Tibial nerve (tissue), 4 donors: ENCODE measurements at places on chromosomes 16 and 17. TPM values are rescaled to one million over a fixed set of nuclear protein-coding genes. Genes with fewer than 3 reads are reported as not detected.
A peak's percentile ranks its signal among the peaks of the same experiment; 100 is the strongest.

The NACA2 gene
- not detected for total RNA-seq

- DNase-seq = no peak
- peak overlapping the region; percentile 87 for H3K27ac ChIP-seq
- peaks cover 10% of the 10 kb centered on the region for H3K4me1 ChIP-seq
- H3K4me3 ChIP-seq = peak overlapping the region; percentile 70
- H3K27me3 ChIP-seq = no peaks in the 10 kb centered on the region
- H3K36me3 ChIP-seq = peaks cover 36% of the 10 kb centered on the region
Observed at GRCh38 chr16:30533748-30534367, 800 bp downstream of the ZNF747 start.

GRCh38 chr17:6147042-6147441 is 76.9 kb downstream of the WSCD1 start:
- no peaks in the 10 kb centered on the region for H3K27me3 ChIP-seq
- H3K36me3 ChIP-seq = no peaks in the 10 kb centered on the region
- no peak overlapping the region for H3K27ac ChIP-seq
- H3K4me3 ChIP-seq = no peak overlapping the region
- H3K4me1 ChIP-seq = no peaks in the 10 kb centered on the region

DNA sequence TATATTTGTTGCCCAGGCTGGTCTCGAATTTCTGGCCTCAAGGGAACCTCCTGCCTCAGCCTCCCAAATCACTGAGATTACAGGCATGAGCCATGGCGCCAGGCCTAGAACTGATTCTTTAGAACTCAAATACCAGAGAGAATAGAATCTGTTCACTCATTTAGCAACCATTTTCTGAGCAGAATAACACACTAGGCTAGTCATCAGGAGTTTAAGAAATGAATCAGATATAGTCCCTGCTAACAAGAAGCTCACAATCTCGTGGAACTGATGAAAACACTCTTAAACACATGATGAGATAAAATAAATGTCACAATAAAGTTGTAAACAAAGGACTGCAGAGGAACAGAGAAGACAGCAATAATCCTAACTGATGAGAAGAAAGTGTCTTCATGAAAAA is 55.8 kb upstream of the ADCY9 start:
- DNase-seq = no peak
- H3K36me3 ChIP-seq = no peaks in the 10 kb centered on the region
- H3K4me1 ChIP-seq = no peaks in the 10 kb centered on the region
- H3K27me3 ChIP-seq = no peaks in the 10 kb centered on the region

DNA sequence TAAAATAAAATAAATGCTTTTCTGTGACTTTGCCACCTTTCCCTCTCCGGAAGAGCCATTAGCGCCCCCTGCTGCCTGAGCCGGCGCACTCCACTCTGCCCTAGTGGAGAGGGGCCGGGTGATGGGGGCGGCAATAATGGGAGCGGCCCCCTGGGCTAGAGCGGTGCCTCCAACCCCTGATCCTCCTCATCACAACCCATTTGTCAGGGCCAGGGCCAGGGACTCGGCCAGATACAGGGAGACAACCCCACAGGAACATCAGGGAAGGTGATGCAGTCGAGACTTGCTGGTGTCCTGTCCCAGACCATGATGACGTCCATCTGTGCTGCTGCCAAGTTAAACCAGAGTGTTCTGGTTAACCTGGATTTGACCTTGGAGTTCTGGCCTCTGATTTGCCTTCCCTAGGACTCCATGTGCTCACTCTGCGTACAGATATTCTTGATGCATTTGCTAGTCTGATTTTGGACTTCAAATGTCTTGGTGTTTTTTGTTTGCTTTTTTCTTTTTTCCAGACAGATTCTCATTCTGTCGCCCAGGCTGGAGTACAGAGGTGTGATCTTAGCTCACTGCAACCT is 46.1 kb upstream of the BPTF start:
- peaks cover 6% of the 10 kb centered on the region for H3K4me1 ChIP-seq
- no peak overlapping the region for H3K27ac ChIP-seq
- no peak overlapping the region for H3K4me3 ChIP-seq
- H3K27me3 ChIP-seq = no peaks in the 10 kb centered on the region
- H3K36me3 ChIP-seq = no peaks in the 10 kb centered on the region

The PCGF2 gene
- 50.0 TPM for total RNA-seq

GRCh38 chr16:74580833-74581232 is 26.1 kb downstream of the GLG1 start:
- no peaks in the 10 kb centered on the region for H3K4me1 ChIP-seq
- H3K4me3 ChIP-seq = no peak overlapping the region
- DNase-seq = no peak
- H3K27ac ChIP-seq = no peak overlapping the region
- H3K36me3 ChIP-seq = no peaks in the 10 kb centered on the region

GRCh38 chr17:75874323-75875181 is 3.8 kb downstream of the TRIM47 start:
- no peaks in the 10 kb centered on the region for H3K27me3 ChIP-seq
- no peak overlapping the region for H3K4me3 ChIP-seq
- peak overlapping the region; percentile 86 for H3K27ac ChIP-seq
- peaks cover 82% of the 10 kb centered on the region for H3K4me1 ChIP-seq

GRCh38 chr16:18796377-18796776 is 5.0 kb downstream of the ARL6IP1 start:
- no peak for DNase-seq
- H3K4me3 ChIP-seq = no peak overlapping the region
- no peaks in the 10 kb centered on the region for H3K27me3 ChIP-seq
- peaks cover 29% of the 10 kb centered on the region for H3K4me1 ChIP-seq
- no peak overlapping the region for H3K27ac ChIP-seq

DNA sequence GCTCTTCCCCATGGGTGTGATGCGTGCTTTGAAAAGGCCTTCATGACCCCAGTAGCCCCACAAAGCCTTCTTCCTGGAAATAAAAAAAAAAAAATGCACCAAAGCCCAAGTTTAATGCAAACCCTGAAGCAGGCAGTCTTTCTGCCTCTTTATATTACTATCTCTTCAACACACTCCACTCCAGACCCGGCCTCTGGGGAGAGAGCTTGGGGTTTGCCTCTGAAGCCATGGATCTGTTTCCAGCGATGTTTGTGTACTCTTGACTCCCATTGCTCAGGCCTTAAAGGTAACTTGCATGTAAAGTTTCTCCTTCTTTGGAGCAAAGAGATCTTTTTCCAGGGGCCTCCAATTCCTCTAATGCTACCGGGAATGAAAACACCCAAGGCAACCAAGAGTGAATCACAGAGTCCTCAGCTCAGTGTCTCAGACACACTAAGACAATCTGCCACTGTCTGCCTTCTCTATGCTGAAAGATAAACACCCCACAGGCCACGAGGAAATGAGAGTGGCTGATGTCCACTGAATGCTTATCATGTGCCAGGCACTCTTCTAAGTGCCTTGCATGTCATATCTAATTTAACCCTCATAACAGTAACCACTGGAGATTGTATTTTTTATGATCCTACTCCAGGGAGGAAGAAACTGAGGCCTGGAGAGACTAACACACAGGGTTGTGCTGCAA is 56.4 kb upstream of the AKTIP start:
- H3K4me3 ChIP-seq = no peak overlapping the region
- no peaks in the 10 kb centered on the region for H3K36me3 ChIP-seq
- DNase-seq = no peak
- no peak overlapping the region for H3K27ac ChIP-seq
- no peaks in the 10 kb centered on the region for H3K27me3 ChIP-seq
- H3K4me1 ChIP-seq = no peaks in the 10 kb centered on the region

The PSME3 gene
- total RNA-seq = 42.2 TPM

The SLC13A2 gene
- total RNA-seq = not detected

GRCh38 chr16:69938981-69939820 is 11.9 kb upstream of the CLEC18A start:
- peaks cover 14% of the 10 kb centered on the region for H3K36me3 ChIP-seq
- H3K27me3 ChIP-seq = no peaks in the 10 kb centered on the region
- no peak overlapping the region for H3K4me3 ChIP-seq
- peaks cover 5% of the 10 kb centered on the region for H3K4me1 ChIP-seq
- no peak for DNase-seq

The KRTAP9-8 gene
- not detected for total RNA-seq

- no peaks in the 10 kb centered on the region for H3K36me3 ChIP-seq
- H3K4me3 ChIP-seq = no peak overlapping the region
- no peaks in the 10 kb centered on the region for H3K4me1 ChIP-seq
- DNase-seq = no peak
Observed at GRCh38 chr17:11896199-11896598, 101.1 kb downstream of the ZNF18 start.

GRCh38 chr17:30188211-30188939 is 47.1 kb downstream of the SLC6A4 start:
- no peak for DNase-seq
- H3K36me3 ChIP-seq = no peaks in the 10 kb centered on the region
- no peaks in the 10 kb centered on the region for H3K4me1 ChIP-seq

GRCh38 chr16:3589441-3589921 is 12.3 kb upstream of the NLRC3 start:
- no peak for DNase-seq
- no peaks in the 10 kb centered on the region for H3K4me1 ChIP-seq

The LGALS9C gene
- not detected for total RNA-seq

- no peaks in the 10 kb centered on the region for H3K36me3 ChIP-seq
- no peak overlapping the region for H3K4me3 ChIP-seq
- no peak overlapping the region for H3K27ac ChIP-seq
- peaks cover 18% of the 10 kb centered on the region for H3K4me1 ChIP-seq
Observed at GRCh38 chr17:35761601-35762000, 914 bp downstream of the C17orf50 start.

The MYH2 gene
- total RNA-seq = not detected

DNA sequence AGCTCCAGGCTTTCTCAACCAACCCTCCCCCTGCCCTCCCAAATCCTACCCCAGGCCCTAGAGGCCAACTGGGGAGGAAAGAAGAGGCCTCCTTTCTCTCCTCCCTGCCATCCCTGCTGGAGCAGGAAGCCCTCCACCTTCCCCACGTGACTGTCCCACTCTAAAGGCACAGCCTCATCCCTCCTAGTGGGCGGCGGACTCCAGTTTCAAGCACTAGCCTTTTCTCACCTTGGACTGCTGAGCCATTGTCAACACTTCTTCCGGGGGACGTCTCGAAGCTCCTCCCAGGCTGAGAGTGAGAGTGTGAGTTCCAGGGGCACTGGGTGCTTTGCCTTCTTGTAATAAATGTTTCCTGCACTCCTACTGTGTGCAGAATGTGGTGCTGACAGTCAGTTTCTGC is 21.4 kb upstream of the IRX6 start:
- no peak for DNase-seq
- no peaks in the 10 kb centered on the region for H3K36me3 ChIP-seq
- H3K4me1 ChIP-seq = no peaks in the 10 kb centered on the region
- H3K4me3 ChIP-seq = no peak overlapping the region
